ENCODE measurements at places on chromosomes 6 and 20.

GRCh38 chr20:32632461-32633354 lies 41.0 kb downstream of the C20orf203 start:
- no peak for DNase-seq

DNA sequence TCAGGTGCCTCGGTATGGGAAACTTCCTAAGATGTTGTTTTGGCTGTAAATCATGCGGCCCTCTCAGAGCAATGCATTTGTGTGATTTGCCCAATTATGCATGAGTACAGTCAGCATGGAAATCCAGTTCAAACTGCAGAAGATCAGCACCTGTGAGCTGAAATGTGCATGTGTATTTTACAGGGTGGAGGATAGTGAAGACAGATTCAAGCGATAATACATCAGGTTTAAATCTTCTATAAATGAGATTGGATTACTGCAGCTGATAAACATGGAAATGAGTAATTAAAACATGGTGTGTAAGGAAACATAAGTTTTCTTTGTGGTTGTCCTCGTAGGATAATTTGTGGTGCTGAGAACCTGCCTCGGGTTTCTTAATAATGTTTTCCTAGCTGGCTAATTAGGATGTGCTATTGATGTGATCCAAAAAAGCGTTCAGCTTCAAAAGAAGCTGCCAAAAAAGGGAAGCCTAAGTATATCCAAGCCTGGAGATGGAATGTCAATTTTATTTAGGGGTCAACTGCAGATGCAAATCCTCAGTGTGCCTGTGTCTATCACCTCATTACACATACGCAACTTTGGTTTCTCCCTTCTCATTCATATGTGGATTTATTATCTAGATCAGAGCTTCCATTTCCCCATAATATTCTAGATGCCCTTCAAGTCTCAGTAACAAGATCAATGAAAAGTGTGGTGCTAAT lies 117.1 kb upstream of the CCDC28A start:
- no peak for DNase-seq

DNA sequence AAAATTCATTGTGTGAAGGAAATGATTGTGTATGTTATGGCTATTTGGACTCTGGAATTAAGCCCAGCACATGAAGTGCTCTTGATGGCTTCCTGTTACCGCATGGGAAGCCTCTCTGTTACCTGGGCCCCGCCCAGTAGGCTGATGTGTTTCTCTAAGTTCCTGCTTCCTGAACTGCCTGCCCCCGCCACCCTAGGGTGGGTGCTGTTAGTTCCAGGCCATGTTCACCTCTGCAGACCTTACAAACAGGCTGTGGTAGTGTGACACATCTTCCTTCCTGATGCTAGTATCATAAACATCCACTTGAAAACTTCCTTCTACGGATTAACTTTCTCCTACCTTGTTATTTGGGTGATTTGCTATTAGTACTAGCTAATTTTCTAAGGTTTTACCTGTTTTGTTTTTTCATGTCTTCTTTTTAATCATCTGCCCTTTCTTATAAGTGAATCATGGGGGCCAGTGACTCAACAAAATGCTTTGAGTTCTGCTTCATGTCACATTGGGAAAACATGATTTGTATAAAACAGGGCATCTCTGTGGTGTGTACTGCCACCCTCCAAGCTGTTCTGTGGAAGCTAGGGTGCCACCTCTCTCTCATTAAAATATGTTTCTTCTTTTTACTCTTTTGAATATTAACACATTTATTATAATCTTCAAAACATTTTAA lies 40.6 kb downstream of the SH3BGRL2 start:
- no peak for DNase-seq

DNA sequence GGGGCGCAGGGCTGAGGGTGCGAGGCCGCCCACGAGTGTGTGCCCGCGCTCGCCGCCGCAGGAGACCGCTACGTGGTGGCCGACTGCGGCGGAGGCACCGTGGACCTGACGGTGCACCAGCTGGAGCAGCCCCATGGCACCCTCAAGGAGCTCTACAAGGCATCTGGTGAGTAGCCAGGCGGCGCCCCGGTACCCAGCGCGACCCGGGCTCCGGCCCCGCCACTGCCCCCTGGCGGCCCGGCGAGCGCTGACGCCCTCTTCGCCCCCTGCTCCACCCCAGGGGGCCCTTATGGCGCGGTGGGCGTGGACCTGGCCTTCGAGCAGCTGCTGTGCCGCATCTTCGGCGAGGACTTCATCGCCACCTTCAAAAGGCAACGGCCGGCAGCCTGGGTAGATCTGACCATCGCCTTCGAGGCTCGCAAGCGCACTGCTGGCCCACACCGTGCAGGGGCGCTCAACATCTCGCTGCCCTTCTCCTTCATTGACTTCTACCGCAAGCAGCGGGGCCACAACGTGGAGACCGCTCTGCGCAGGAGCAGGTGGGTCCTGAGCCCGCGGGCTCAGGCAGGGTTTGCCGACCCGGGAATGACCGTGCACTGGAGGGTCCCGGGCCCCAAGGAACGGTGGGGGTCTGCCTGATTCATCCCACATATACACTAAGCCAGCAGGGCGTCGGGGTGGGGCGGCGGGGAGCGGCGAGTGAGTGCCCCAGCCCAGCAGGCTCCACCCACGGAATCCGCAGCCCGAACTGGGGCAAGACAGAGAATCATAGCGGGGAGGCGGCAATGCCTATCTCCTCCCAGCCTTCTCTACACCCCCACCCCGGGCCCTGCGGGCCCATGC lies 17.4 kb downstream of the HSPA12B start:
- no peak for DNase-seq
